Umbilical cord (tissue), 2 donors: ENCODE measurements at places on chromosomes 6 and 20. TPM values are rescaled to one million over a fixed set of nuclear protein-coding genes. Genes with fewer than 3 reads are reported as not detected.

The NOX3 gene
- total RNA-seq, result not detected

The NAA20 gene
- 52.5 TPM for total RNA-seq

The TSBP1 gene
- total RNA-seq, result 1.7 TPM

The SLC26A8 gene
- total RNA-seq, result 3.1 TPM
